NCI-H2081 (cell line): ENCODE measurements at places on chromosomes 5 and 9.
A peak's percentile ranks its signal among the peaks of the same experiment; 100 is the strongest.

DNA sequence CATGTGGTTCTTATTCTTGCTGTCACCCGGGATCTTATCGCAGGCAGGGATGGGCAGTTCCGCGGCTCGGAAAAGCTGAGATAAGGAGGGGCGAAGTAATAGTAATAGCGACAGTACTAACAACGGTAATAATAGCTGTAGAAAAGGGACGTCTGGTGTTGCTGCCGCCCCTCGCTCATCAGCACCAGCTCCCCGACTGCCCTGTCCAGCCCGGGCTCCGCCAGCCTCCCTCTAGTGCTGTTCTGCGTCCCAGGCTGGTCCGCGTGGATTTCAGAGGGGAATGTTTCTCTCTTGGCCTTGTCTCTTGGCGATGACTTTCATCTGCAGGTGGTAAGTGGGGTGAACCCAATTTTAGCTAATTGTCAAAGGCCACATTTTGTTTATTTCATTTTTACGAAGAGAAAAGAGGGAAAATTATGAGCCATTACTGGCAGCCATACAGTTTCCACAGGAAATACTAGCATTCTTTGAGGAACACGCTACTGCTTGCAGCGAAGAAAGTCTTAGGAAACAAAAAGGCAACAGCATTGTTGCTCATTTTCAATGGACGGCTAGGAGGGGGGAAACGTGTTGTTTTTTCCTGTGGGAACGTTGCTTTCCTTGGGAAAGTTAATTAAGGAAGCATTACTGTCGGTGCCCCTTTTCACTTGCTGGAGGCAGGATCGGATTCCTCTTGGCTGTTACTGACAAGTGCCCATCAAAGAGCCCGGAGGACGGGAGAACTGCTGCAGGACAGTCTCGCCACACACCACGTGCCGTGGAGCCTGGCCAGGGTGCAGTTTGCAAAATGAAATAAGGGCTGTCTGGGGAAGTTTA lies 762 bp downstream of the SNCAIP start:
- peak; percentile 46 for DNase-seq

DNA sequence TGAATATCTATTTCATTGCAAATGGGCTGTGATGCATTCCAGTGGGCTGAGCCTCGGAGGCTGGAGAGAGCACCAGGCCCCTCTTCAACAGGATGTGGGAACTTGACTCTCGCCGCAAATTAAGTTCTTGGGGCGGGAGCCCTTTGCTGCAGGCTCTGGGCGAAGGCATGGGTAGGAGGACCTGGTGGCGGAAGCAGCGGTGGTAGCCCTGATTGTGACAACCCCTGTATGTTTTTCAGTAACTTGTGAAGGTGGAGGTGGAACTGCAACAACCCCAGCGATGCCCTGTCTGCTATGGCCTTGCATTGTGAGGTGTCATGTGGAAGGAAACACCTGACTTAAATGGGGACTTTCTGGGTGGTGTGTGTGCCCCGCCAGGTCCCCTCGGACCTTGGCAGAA lies 9.4 kb downstream of the FYB1 start:
- no peak for DNase-seq

- peak; percentile 19 for DNase-seq
Measured at GRCh38 chr5:178627259-178627598, 379 bp upstream of the CLK4 start.

DNA sequence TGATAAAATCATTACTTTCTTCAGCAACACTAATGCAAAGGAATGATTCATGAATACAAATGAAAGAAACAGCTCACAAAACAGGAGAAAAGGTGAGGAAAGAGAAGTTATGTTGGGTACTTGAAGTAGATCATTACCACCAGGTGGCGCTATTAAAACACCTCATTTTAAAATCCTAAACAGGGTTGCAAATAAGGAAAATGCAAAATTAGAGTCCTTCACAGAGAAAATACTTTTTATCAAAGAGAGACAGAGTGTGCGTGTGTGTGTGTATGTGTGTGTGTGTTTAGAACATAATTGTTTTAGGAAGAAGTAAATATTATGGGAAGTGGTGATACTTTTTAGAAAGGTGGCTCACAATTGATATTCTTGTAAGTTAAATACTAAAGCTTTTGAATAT lies 49.5 kb upstream of the CD180 start:
- DNase-seq, result peak; percentile 40

- no peak for DNase-seq
Measured at GRCh38 chr9:216866-217265, 2.2 kb downstream of the DOCK8 start.

DNA sequence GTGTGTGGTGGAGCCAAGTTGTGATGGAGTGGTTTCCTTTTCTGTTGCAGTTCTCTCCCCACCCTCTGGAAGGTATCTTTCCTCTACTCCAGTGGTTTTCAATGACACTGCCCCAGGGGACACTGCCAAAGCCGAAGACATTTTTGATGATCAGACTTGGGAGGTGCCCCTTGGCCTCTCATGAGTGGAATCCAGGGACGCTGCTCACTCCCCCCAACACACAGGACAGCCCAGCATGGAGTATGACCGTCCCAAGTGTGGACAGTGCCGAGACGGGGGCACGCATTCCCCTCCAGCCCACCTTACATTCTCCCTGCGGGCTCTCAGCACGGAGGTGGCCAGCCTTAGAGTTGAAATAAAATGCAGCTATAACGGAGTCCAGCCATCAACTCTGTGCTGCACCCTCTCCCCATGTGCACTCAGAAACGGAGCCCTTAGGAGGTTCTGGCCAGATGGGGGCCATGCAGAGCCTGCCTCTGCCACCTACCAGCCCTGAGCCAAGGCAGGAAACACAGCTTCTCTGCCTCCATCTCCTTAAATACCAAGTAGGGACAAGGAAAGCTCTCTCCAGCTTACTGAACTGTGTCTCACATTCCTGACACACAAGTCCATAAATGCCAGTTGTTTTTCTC lies 150.8 kb downstream of the ROR2 start:
- no peak for DNase-seq

DNA sequence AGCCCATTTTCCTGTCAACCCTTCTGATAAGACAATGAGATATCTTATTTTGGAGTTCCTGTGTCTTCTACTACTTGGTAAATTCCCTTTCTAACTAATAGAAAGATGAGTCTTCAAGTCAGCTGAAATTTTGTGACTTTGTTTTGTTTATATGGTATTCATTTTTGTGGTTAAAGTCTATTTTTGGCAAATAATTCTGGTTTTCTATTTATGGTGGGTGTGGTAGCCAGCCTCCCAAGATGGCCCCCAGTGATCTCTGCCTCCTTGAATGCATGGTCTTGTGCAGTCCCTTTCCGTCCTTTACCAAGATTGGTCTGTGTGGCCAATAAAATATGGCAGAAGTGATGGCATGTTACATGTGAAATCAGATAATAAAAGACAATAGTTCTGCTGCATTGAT lies 91.5 kb downstream of the NR3C1 start:
- DNase-seq, result no peak

DNA sequence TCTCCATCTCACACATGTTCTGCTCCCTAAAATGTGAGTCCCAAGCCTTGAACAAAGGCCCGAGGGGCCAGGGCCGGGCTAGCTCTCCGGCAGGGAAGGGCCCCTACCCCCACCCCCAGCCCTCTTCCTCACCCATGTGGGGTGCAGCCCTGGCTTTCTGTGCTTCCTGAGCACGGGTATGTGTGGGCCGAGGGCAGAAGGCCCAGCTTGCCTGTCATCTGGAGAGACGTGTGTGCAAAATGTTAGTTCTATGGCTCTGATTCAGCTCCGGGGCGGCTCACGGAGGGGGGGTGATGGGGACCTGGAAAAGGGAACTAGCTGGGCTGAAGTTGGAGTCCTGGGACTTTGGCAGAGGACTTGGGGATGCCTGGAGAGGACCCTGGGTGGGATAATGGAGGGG lies 90.3 kb upstream of the ARAP3 start:
- DNase-seq, result no peak
